ENCODE measurements at places on chromosomes 1 and 21.

DNA sequence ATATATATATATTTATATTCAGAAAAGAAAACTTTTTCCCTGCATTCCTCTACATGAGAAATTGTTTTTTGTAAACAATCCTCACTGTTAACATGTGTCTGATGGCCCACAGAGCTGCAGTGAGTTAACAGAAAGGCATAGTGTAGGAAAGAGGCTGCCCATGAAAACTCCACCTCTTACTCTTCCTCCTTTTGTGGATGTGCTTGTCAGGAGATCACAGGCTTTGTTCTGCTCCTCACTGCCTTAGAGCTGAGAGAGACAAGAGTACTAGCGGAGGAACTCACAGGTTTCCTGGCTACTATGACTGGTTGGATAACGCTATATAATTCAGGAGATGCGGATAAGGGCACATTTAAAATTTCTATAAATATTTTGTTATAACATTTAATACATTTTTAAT lies 200.6 kb downstream of the BRINP3 start:
- no peak for DNase-seq

- no peak for DNase-seq
Observed at GRCh38 chr21:34596561-34597271, 18.2 kb downstream of the RCAN1 start.

DNA sequence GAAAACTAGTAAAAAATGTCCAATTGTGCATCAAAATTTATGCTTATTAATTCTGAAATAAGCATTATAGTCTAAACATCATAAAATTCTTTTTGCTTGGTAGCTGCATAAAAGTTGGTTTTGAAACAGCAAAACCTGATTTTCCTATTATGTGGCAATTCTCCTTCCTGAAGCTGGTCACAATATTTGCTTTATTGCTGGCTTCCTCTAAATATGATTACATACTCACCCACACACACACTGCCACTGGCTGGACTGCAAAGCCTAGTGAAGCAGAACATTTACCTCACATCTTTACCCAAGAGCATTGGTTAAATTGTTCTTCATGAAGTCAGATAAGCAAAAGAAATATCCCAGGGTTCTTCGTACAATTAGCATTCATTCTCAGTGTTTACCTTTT lies 103.0 kb downstream of the NR5A2 start:
- no peak for DNase-seq

DNA sequence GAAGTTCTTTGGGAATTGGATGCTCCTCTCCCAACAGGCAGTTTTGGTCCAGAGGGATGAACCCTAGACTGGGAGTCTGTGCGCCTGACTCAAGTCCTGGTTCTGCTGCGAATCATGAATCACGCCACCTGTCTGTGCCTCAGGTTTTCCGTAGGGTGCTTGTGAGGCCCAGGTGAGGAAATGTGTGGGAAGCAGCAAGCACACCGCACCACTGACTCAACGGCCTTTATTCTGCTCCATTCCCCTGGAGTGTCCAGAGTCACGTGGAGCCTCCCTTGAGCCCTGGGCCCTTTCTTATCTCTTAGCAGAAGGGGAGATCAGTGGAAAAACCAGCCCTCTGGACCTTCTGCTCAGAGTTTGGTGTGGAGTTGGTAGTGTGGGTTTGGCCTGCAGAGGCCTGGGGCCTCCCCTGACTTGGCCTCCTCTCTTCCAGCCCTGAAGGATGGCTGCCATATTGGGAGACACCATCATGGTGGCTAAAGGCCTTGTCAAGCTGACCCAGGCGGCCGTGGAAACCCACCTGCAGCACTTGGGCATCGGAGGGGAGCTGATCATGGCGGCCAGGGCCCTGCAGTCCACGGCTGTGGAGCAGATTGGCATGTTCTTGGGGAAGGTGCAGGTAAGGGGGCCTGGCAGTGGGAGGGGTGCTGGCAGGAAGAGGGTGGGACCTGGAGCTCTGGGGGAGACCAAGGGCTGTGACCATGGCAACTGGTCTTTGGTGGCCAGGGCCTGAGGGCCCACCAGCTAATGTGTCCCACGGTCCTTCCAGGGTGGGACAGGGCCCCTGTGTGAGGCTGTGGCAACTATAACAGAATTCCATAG lies 21.1 kb downstream of the COQ8A start:
- no peak for DNase-seq
